ENCODE measurements at places on chromosomes 11 and 22.

DNA sequence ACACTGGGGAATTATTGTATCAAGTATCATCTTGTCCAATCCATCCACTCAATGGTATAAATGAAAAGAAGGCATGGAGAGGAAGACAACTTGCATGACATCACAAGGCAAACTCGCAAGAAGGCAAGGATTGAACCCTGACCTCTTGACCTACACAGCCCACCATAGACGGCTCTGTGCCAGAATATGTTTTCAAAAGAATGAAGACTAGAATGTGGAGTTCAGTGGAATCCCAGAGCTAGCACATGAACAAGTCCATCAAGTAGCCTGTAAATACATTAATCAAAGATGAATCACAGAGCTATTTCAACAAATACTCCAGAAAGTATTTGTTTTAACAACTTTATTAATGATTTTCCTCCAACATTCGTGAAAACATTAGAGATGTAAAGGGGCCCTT lies 189.7 kb downstream of the GUCY1A2 start:
- no peak for DNase-seq

DNA sequence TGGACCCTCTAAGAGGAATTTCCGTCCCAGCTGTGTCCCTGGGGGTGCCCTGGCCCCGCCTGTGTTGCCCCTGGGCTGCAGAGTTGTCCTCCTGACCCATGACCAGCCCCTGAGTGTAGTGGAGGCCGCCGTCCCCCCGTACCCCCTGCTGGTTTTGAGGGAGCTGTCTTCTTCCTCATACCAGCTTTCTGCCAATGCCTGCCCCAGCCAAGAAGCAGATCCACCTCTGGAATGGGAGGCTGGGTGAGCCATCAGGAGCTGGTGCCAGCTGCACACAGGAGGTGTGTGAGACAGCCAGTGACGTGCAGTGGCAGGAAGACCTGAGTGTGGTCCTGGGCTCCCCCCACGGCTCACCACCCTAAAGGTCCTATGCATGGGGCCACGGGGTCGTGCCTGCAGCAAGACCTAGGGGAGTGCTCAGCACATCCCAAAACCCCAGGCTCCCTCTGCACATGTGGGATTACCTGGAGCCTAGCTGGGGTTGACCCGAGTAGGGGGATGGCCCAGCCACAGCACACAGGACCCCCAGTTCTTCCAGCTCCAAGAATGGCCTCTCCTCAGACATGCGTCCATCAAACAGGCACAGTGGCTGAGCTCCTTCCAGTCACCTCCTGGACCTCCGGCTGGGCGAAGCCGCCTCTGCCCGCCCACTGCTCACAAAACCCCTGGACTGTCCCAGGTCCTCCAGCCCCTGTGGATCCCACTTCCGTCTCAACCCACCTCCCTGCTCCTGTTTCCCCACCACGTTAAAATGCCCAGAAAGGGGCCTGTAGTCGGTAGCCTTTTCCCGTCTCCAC lies 647.6 kb downstream of the BRD1 start:
- no peak for DNase-seq

GRCh38 chr11:47051217-47051616 lies 114.7 kb downstream of the CSTPP1 start:
- no peak for DNase-seq

DNA sequence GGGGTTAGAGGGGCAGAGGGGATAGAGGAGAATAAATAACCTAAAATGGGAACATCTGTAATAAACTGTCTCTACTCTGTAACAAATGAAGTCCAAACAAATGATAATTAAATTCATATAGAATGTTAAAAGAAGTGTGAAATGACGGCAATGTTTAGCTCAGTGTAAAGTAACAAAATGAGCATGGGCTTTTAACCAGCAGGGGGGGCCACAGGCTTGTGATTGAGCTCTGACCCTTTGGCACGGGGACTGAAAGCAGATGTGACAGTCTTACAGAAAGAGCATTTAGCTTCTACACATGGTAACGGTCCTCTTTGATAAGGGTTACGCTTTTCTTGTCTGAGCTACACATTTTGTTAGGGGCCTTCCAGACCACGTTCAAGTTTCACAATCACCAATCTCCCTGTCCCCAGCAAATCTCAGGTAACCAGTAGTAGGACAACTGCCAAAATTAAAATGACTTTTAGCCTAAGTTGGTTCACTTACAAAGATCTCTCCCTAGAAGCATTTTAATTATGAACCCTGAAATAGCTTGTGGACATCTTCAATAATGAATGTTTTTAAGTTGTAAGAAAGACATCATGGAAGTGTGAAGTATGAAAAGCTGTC lies 262.5 kb downstream of the DCDC1 start:
- peak; percentile 7 for DNase-seq

DNA sequence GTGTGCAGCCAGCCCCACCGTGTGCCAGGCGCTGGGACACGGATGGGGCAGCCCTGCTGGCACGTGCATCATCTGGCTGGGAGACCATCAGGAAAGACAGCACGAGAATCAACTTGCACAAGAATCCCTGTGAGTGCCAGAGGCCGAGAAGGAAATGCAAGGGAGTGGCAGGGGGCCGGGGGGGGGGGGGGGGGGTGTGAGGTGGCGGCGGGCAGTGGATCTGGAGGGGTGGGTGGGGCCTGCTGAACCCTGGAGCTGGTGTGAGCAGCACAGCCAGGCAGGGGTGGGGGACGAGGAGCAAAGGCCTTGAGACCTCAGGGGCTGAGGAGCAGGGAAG lies 14.0 kb upstream of the FLRT1 start:
- DNase-seq, result no peak

DNA sequence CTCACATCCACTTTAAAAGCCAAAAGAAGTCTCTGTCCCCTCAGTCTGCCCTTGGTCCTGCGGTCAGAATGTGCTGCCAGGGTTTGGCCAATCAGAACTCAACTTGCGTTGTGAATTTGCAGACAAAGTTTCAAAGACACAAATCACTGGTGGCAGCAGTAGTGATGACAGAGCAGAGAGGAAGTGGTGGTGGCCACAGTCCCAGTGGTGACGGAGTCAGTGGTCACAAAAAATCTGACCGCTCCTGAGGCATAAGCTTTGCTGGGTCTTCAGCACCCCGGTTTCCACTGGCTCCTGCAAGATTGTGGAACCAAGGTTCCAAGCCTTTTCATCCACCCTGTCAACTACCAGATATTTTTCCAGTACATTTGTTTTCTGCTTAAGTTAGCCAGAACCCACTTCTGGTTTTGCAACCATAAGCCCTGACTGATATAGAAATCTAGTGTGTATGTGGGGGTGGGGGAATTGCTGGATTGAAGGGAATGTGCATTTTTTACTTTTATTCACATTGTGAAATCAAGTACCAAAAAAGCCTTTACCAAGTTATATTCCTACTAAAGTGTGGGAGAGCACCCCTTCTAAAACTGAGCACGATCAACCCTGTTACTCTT lies 112.3 kb downstream of the TMPRSS5 start:
- DNase-seq, result no peak

GRCh38 chr11:131633921-131634715 lies 263.7 kb downstream of the NTM start:
- DNase-seq, result no peak

DNA sequence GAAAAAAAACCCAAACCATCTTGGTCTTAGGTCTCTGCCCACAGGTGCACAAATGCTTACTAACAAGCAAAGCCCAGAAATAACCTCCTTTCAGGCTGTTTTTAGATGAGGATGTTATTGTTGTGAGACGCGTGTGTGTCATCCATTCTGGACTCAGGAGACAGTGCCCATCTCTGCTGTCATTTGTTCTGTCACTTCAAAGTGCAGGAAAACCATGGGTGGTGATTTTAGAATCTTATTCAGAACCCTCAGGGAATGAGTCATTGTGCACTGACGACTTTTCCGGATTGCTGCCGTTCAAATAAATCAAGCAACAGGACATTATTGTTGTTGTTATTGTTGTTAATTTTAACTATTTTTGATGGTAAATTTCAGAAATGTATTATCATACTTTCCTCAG lies 110.3 kb downstream of the LRRC32 start:
- DNase-seq, result no peak

DNA sequence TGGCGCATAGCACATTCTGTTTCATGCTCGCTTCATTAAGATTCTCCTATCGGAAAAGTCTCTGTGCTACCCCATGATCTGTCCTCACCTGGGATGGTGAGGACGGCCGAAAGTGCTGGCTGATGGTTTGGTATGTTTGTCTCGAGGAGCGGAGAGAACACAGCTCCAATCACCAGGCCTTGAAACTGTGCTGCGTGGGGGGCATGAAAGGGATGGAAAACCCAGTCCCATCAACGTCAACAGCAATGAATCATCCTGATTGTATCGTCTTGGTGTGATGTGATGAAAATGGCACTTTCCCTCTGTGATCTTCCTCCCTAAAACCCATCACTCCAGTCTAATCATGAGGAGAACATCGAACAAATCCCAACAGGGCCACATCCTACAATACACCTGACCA lies 8.4 kb downstream of the FXYD6 start:
- no peak for DNase-seq

DNA sequence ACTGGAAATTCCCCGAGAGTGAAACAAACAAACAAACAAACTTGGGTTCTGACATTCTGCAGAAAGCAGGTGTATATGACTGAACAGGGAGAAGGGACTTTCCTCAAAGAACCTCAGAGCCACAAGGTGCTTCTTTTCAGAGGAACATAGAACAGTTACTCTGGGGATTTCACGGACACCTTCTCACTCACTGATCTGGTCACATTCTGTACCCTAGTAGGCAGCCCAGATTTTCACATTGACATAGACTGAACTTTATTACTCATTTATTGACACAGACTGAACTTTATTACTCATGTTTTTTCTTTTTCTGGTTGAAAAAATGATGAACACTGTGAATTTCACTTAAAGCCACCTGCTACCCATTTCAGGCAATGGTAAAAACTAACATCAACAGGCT lies 263.0 kb downstream of the OPCML start:
- no peak for DNase-seq

GRCh38 chr11:16814410-16815046 lies 76.1 kb downstream of the C11orf58 start:
- no peak for DNase-seq

- no peak for DNase-seq
Measured at GRCh38 chr11:34625576-34625975, 4.7 kb downstream of the EHF start.

DNA sequence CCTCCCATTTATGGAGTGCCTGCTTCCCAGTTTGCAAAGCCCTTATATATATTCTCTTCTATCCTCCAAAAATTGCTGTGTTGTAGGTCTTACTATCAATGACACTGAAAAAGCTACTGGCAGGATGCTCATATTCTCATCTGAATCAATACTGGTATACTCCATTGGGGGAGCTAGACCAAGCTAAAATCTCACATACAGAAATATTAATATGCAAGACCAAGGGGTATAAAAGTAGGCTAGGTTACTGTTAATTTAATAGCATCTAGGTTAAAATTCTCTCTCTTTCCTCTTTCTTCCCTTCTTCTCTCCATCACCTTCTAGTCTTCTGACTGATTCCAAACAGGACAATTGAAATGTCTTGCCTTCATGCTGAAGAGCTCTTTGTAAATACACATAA lies 17.1 kb upstream of the BDNF start:
- DNase-seq, result no peak

GRCh38 chr11:6151117-6151516 lies 19.0 kb downstream of the OR52B2 start:
- no peak for DNase-seq

- no peak for DNase-seq
Measured at GRCh38 chr22:45001653-45002052, 8.2 kb downstream of the PHF21B start.

- no peak for DNase-seq
Measured at GRCh38 chr11:126420698-126421256, 65.3 kb downstream of the ST3GAL4 start.

- no peak for DNase-seq
Measured at GRCh38 chr11:8757533-8757932, 74.9 kb downstream of the RPL27A start.

DNA sequence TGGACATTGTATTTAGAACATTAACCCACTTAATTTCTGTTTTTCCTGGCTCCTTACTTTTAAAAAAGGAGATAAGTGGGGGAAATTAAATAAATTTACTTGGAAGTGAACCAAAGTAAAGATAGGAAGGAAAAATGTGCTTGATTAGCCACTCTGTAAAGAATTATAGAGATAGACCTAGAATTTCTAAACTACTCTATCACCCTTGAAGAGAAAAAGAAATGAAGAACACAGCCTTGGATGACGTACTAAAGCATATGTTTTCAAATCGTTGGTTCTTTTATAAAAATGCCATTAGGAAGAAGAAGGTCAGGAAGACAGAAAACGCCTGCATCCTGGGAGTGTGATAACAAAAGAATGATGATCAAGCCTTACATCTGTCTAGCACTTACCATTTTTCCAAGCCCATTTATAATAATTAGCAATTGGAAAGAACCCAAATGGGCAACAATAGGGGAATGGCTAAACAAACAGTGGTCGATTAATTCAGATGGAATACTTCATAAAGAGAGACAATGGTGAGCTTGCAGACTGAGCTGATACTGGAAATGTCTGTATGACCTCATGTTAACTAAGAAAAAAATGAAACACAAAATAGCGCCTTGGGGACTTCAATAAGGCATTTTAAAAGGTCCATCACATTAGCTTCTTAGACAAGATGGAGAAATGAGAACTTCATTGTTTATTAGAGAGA lies 81.0 kb upstream of the LRRC55 start:
- DNase-seq, result peak; percentile 14

GRCh38 chr22:36916034-36916433 lies 2.6 kb downstream of the CSF2RB start:
- DNase-seq, result no peak

GRCh38 chr11:61403658-61404057 lies 11.3 kb downstream of the TMEM216 start:
- no peak for DNase-seq

DNA sequence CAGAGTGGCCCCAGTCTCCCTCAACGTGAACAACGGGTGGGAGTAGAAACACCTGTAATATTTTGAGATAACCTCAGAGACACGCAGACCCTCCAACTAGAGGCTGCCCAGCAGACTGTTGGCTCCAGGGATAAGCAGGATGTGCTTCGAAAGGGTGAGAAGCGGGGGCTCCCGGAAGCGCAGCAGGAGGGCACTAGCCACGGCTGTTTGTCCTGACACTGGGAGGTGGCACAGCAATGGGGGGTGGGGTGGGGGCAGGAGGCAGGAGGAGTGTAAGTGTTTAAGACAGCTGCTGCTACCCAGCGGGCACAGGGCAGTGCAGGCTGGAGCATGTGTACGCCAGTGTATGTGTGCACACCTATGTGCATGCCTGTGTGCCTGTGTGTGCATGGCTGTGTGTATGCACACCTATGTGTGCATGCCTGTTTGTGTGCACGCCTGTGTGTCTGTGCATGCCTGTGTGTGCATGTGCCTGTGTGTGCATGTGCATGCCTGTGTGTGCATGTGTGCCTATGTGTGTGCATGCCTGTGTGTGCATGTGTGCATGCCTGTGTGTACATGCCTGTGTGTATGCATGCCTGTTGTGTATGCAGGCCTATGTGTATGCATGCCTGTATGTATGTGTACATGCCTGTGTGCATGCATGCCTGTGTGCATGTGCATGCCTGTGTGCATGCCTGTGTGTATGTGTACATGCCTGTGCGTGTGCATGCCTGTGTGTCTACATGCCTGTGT lies 154.7 kb downstream of the SHANK2 start:
- DNase-seq, result no peak

DNA sequence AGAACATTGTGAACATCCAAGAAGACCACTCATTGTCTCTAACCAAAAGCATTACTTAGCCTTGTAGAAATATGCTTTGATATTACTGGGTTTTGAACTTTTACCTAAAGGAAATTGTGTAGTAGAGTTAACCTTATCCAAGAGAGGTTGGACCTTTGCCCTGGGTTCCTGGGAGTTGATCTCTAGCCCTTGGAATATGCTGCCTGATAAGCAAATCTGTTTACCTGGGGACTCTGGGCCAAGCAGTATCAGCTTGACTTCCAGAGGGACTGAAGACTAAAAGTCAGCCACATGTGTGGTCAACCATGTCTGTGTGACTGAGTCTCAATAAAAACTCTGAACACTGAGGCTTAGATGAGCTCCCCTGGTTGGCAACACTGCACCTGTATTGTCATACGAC lies 44.1 kb upstream of the CWF19L2 start:
- DNase-seq, result no peak
